Aorta (tissue), 5 donors: ENCODE measurements at places on chromosomes 2 and 18. TPM values are rescaled to one million over a fixed set of nuclear protein-coding genes. Genes with fewer than 3 reads are reported as not detected.

CTAGE1 gene
- polyA plus RNA-seq = not detected

CD207 gene
- not detected for polyA plus RNA-seq

DUSP19 gene
- polyA plus RNA-seq = 3.5 TPM

FEV gene
- not detected for polyA plus RNA-seq

CRYGC gene
- polyA plus RNA-seq = not detected

AQP12A gene
- 2.5 TPM for polyA plus RNA-seq

GKN1 gene
- polyA plus RNA-seq = 2.3 TPM

DNA sequence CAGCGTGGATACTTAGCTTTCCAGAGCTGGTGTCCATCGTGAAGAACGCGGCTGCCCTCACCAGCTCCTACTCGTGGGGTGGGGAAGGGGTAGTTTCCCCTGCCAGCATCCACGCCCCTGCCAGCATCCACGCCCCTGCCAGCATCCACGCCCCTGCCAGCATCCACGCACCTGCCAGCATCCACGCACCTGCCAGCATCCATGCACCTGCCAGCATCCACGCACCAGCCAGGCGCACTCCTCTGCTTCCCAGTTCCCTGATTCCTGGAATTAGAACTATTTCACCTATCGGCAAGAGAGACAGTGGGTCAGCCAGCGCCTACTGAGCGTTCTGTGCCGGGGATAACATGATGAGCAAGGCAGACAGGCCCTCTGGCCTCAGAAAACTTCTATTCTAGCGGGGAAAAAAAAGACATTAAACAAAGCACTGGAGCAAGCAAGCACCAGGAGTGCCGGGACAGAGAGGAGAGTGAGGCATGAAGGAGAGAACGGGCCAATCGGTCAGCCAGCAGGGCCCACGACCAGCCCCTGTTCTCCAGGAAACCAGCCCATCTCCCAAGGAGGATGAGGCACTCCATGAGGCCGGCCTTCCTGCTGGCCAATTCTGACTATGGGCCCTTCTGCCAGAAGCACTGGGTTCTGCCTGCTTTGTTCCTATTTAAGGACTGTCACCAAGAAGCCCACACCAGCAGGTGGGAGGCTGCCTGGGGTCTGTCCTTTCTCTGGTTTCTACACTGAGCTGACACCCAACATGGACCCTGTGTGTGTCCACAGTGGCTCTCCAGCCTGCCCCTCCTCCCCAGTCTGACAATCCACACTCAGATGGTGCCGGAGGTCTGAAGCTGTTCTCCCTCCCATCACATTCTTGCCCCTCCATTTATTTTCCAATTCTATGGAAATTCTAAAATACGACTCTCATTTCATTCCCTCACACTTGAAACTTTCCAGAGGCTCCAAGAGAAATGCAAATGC, 78.4 kb upstream of the SALL3 start:
- H3K4me3 ChIP-seq = no peak overlapping the region
- H3K27me3 ChIP-seq = no peaks in the 10 kb centered on the region
- no peak overlapping the region for H3K27ac ChIP-seq
- H3K4me1 ChIP-seq = no peaks in the 10 kb centered on the region
- no peaks in the 10 kb centered on the region for H3K36me3 ChIP-seq

DNA sequence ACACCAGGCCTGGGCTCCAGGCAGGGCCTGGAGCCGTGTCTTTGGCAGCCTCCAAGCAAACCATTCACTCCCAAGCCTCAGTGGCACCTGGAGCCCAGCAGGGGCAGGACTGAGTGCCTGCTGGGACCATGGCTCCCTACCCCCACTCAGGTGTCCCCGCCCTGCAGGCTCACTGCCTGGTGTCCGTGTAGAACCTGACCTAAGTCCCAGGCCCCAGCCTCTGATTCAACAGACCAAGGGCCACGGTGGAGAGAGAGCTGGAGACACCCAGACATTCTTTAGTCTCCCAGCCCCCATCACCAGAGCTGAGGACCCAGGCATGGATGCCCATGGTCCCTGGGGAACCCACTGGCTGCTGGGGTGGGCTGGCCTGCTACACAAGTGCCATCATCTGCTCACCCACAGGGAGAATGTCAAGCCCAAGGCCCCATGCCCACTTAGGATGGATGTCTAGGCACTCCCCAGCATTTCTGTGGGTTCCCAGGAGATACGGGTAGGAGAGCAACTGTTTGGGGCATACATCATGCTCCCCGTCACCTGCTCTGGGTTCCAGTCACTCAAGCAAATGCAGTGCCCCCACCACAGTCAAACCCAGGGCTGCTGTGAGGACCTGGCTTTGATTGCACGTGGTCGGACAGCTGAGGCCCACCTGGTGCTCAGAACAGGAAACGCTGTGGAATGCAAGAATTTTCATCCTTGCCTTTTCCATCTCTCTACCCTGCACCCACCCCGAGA, 42.9 kb upstream of the ATG16L1 start:
- DNase-seq = no peak
- H3K4me1 ChIP-seq = no peaks in the 10 kb centered on the region
- H3K27me3 ChIP-seq = no peaks in the 10 kb centered on the region

DNA sequence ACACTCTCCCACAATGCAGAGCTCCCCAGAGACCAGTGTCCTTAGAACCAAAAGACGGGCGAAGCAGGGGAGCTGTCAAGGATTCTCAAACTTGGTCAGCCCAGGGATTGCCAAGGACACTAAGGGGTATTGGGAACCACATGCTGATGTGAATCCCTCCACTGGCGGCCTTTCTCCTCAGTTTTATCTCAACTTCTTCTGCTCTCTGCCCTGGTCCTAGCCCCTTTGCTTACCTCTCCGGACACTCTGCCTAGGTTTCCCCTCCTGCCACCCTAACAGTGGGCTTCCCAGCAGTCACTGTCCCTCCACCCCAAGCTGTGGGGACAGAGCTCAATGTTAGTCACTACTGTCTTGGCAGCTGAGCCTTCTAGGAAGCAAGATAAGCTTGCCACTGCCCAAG, 61.1 kb downstream of the POLR1A start:
- H3K4me1 ChIP-seq = no peaks in the 10 kb centered on the region
- no peak overlapping the region for H3K4me3 ChIP-seq
- no peak overlapping the region for H3K27ac ChIP-seq
- DNase-seq = no peak
- H3K36me3 ChIP-seq = peaks cover 20% of the 10 kb centered on the region

DNA sequence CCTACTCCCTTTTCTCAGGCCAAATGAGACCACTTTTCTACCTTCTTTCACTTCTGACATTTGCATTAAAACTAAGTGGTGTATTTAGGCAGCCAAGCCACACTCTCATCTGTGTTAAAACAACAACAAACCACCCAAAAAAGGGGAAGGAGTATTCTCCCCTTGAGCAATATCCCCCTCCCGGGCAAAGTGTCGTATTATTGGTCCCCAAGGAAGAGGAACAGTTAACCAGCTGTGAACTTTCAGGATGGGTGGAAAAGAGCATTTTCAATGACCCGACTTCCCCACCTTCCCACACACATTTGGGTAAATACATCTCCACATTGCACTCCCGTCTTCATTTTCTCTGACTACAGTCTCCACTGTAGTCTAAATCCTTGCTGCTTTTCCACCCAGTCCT, 44.3 kb downstream of the FEZ2 start:
- no peaks in the 10 kb centered on the region for H3K4me1 ChIP-seq
- no peak for DNase-seq
- no peak overlapping the region for H3K4me3 ChIP-seq
- H3K27me3 ChIP-seq = no peaks in the 10 kb centered on the region

DNA sequence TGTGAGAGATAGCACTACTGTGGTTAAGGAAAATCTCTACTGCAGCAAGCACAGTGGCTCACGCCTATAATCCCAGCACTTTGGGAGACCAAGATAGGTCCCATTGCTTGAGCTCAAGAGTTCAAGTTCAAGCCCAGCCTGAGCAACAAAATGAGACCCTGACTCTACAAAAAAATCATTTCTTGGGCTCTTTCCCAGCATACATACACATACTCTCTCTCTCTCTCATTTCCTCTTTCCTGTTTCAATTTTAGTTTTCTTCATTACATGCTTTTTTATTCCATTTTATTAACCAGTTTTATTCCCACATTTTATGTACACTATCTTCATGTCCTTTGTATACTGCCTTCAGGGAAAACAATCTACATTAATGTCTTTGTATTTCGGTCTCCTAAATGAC, 14.6 kb downstream of the WDR33 start:
- H3K4me3 ChIP-seq = no peak overlapping the region
- no peaks in the 10 kb centered on the region for H3K4me1 ChIP-seq
- DNase-seq = no peak
- H3K27me3 ChIP-seq = no peaks in the 10 kb centered on the region

DNA sequence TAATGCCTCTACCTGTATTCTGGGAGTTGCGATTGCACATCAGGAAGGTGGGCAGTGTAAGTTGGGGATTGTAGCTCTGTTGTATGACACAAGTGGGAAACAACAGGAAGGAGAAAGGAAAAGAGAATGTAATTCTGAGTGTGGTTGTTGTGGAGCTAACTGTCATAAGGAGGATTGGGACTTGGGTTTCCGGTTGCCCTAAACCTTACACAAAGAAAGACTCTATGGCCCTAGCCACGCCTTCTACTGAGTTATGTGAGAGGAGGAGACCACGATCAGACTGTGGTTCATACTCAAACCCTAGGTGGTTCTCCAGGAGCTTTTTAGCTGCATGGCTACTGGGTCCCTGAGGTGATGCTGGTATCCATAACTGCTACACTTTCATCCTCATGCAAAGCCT, 86.5 kb downstream of the TANC1 start:
- H3K27me3 ChIP-seq = no peaks in the 10 kb centered on the region
- no peak for DNase-seq
- no peaks in the 10 kb centered on the region for H3K36me3 ChIP-seq
- peaks cover 2% of the 10 kb centered on the region for H3K4me1 ChIP-seq

DNA sequence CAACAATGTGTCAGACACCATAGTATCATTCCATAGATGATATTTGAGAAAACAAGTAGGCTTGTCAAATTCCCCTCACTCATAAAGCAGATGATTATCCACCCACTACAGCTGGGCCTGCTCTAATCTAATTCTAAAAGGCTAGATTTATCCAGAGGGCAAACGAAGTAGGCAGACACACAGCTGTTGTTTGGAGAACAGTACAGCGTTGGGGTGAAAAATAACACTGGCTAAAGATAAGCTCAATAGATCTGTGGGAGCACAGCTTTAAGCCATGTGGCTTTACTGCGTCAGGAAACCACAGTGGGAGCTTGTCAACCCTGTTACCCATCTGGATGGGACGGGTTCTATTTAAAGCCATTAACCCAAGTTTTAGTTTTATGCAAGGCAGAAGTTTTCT, 48.9 kb upstream of the COBLL1 start:
- H3K4me3 ChIP-seq = no peak overlapping the region
- H3K4me1 ChIP-seq = no peaks in the 10 kb centered on the region
- no peak for DNase-seq
- no peaks in the 10 kb centered on the region for H3K27me3 ChIP-seq
- no peak overlapping the region for H3K27ac ChIP-seq
- H3K36me3 ChIP-seq = no peaks in the 10 kb centered on the region

DNA sequence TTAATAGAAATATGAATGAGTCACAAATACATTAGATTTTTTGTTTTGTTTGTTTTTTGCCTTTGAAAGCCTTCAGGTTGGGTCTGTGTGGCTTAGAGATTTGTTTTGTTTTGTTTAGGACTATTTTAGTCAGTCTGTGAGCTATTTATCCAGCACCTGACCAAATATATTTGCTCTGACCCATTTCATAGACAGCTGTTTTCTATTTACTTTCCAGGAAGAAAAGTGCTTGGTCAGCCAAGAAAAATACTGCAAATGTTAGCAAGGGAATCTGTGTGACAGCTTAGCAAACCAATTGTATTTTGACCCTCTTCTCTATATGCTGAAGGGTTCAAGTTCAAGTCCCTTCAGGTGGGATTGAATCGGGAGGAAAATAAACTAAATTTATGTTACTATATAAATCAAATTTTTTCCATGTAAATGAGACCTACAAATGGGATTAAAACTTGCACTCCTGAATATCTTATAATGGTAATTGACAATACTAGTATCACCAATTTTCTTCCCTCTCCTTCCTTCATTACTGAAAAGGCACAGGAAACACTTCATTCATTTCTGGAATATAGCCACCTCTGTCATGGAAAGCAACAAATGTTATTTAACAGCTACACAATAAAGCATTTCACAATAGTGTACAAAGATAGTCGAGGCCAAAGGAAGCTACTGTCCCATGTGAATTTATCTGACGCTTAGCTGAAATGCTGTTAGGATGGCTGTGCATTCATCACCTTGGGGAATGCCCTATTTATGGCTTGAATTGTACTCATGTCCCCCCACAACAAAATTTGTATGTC, 23.1 kb upstream of the KLF7 start:
- H3K27ac ChIP-seq = no peak overlapping the region
- no peaks in the 10 kb centered on the region for H3K4me1 ChIP-seq
- H3K36me3 ChIP-seq = no peaks in the 10 kb centered on the region
- no peaks in the 10 kb centered on the region for H3K27me3 ChIP-seq

DNA sequence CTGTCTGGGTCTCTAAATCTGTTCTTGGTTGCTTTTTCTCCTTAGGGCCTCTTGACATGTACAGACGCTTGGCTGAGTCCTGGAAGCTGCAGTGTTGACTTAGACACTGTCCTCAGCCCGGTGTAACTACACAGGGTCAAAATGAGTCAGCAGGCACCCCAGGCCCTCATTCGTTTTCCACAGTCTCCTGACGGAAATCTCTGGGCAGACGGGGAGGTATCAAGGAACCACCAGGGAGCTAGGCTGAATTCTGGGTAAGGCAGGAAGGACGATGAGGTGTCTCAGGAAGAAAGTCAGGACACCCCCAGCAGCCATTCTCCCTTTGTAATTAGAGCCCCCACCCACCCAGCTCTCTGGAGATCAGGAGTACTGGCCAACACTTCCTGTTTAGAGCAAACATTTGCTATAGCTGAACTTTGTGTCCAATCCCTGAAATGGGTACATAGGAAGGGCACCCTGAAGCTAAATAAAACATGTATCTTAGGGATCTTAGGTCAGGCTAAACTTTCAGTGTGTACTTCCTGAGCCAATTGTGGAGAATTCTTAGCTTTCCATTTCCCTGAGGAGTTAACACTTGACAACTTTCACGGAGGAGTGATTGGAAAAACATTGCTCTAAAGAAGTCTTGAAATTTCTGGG, 23.9 kb upstream of the EPAS1 start:
- no peaks in the 10 kb centered on the region for H3K27me3 ChIP-seq
- H3K4me1 ChIP-seq = no peaks in the 10 kb centered on the region
- no peaks in the 10 kb centered on the region for H3K36me3 ChIP-seq
- no peak overlapping the region for H3K4me3 ChIP-seq

DNA sequence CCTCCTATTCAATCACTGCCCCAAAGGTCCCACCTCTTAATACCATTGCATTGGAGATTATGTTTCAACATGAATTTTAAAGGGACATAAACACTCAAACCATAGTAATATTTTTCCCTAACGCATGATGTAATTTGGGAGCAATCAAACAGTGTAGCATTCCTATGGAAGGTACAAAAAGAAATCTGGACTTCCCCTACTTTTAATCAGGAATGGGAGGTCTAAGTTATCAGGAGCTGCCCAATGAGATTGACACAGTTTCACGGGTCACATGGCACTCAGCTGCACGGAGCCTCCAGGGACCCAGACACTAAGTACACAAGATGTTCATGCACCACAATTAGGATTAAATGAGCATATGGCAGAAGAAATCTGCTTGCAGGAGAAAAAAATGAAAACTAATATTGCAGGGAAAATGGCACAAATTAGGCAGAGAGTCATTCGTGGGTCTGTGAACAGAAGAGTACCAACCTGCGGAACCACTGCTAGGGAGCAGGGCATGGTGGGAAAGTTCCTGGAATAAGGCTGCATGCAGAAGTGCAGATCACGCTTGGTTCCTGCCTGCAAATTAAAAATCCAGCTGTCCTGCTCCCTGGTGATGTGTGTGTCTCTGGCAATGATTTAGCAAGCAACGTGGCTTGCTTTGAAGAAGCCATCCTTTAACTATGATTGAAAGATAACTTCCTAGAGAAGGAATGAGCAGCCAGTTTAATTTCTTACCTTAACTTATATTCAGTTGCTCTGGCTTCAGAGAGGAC, 326.6 kb upstream of the ID2 start:
- H3K4me3 ChIP-seq = no peak overlapping the region
- H3K36me3 ChIP-seq = no peaks in the 10 kb centered on the region
- H3K27ac ChIP-seq = no peak overlapping the region
- H3K27me3 ChIP-seq = no peaks in the 10 kb centered on the region
- no peaks in the 10 kb centered on the region for H3K4me1 ChIP-seq
